Thyroid gland (tissue), 4 donors: ENCODE measurements at places on chromosomes 3 and 15. TPM values are rescaled to one million over a fixed set of nuclear protein-coding genes. Genes with fewer than 3 reads are reported as not detected.

GRCh38 chr15:77497110-77497737 is 76.5 kb downstream of the HMG20A start:
- DNase-seq: peak; percentile 94

- no peak for DNase-seq
Observed at GRCh38 chr15:25869701-25870100, 6.6 kb upstream of the ATP10A start.

DNA sequence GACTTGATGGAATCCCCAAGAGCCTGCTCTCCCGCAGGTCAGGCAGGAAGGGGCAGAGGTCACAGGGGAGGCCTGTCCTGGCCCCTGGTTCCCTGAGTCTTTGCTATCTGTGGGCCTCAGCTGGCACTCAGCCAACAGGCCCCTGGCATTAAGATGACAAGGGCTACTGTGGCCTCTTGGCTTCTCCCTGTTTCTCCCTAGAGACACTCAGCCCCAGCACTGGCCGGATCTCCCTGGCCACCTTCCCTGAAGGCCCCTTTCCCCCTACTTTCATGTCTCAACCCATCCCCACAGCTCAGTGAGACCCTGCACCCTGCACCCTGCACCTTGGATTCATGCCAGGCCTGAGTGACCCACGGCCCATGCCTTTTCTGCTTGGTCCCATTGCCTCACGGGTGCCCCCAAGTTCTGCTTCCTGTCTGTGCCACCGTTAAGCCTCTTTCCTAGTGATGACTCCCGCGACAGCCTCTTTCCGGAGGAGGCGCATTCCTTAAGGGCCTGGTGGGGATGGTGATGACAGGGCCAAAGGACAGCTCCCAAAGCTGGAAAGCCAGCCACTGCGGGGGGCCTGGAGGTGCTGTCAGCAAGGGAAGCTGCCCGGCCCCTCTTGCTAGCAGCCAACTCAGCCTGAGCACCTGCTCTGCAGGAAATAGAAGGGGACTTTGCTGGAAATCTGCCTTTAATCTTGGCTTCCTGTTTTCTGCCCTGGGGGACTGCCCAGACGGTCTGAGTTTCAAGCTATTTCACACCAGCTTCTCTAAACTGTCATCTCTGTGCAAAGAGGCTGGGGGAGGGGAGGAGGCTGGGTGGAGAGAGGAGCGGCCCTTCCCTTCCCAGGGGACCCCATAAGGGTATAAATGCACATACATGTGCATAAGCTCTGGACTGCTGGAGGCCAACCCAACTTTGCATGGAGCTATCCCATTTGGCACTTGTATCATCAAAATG is 4.8 kb upstream of the CSK start:
- DNase-seq: no peak

Gene MOBP
- total RNA-seq: not detected

Gene ACVR2B
- total RNA-seq: 12.2 TPM
